ENCODE measurements at places on chromosomes 5 and 9.

- DNase-seq = no peak
Measured at GRCh38 chr9:18077941-18078678, 395.8 kb upstream of the ADAMTSL1 start.

- DNase-seq = peak; percentile 60
Measured at GRCh38 chr5:179668391-179668790, 12.4 kb downstream of the CBY3 start.

DNA sequence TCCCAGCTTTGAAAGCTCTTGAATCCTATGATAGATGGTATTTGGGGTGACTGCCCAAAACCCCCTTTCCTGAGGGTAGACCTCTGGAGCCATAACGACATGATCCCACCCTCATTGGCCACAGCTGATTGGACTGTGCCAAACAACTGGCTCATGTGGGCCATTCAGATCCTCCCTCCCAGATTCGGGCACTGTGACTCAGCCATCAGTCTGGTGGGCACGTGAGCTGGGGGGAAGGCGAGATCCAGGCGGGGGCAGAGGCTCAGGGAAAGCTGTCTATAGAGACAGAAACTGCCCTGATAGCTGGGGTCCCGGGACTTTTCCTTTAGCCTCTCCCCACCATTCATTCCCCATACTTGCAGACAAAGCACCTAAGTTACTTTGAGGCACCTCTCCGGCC, 15.1 kb upstream of the NCS1 start:
- no peak for DNase-seq

GRCh38 chr5:9479361-9479760, 66.5 kb downstream of the SEMA5A start:
- DNase-seq = no peak

- no peak for DNase-seq
Measured at GRCh38 chr9:114400219-114400618, 12.4 kb upstream of the AKNA start.

DNA sequence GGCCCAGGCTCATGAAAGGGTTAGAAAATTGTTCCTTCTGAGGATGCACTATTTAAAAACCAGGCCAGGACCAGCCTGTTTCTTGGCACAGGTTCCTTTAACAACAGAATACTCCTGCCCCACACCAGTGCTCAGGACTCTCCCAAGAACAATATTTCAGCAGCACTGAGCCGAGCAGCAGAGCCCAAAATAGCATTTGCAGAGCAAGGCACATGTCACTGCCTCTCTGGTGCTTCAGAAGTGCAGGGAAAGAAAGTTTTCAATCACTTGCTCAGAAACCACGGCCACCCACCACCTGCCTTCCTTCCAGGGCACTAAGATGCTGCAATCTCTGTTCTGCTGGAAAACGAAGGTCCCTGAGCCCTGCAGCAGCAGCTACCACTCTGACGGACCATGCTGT, 77.6 kb downstream of the SIL1 start:
- no peak for DNase-seq

- DNase-seq = no peak
Measured at GRCh38 chr5:149211566-149211965, 60.1 kb upstream of the AFAP1L1 start.

GRCh38 chr5:141935538-141935937, 11.9 kb downstream of the DELE1 start:
- DNase-seq = no peak

DNA sequence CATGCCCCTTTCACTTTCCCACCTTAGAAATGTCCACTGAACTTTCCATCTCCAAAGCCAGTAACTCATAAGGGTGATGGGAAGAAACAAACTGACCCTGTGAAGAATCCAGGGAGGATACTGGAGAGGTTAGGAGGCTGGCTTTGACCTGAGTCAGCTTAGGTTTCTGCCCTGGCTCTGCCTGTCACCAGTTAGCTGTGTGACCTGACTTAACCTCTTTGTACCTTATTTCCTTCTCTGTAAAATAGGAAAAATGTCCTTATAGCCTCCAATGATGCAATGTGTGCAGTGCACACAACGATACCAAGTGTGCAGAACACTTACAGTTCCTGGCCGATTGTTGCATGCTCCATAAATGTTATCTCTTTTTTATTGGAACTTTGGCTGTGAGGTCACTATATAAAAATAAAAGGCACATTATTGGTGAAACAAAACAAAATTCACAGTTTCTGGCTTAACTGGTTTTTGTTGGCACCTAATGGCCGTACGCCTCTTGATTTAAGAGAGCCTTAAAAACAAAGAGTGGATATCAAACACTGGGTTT, 37.8 kb downstream of the GABRP start:
- DNase-seq = no peak

DNA sequence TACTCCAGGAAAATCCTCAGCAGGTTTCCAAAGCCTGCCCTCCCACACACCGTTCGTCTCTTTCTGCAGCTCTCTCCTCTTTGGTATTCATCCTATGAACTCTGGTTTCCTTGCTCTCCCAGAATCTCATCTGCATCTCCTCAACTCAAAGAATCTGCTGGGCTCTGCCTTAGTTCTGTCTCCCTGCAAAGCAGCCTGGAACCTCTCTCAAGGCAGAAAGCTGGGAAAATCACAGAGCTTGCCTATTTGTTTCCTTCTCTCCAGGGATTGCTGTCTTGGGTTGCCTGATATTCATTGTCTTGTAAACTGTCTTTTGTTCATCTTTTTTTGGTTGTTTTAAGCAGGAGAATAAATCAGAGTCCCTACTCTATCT, 5.3 kb upstream of the ERAP2 start:
- DNase-seq = no peak

DNA sequence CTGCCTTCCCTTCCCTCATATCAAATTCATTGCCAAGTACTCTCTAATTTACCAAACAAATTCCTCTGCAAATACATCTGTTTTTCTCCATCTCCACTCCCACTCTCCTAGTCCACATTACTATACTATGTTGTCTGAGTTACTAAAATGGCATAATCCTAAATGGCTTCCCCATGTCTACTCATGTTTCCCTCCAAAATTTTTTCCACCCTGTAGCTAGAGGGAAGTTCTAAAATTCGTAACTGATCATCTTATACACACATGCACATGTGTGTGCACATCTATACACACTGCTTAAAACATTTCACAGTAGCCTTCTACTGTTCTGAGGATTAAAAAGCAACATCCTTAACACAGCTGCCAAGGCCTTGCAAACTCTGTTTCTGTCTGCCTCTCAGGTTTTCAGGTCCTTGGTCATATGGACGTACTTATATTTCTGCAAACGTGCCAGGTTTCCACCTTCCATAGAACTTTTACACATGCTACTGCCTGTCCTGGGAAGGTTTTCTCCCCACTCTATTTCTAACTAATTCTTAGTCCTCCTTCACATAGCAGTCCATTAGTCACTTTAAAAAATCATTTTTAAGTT, 140.6 kb downstream of the LURAP1L start:
- no peak for DNase-seq

- DNase-seq = no peak
Measured at GRCh38 chr9:95108777-95109176, 208.7 kb downstream of the FANCC start.

DNA sequence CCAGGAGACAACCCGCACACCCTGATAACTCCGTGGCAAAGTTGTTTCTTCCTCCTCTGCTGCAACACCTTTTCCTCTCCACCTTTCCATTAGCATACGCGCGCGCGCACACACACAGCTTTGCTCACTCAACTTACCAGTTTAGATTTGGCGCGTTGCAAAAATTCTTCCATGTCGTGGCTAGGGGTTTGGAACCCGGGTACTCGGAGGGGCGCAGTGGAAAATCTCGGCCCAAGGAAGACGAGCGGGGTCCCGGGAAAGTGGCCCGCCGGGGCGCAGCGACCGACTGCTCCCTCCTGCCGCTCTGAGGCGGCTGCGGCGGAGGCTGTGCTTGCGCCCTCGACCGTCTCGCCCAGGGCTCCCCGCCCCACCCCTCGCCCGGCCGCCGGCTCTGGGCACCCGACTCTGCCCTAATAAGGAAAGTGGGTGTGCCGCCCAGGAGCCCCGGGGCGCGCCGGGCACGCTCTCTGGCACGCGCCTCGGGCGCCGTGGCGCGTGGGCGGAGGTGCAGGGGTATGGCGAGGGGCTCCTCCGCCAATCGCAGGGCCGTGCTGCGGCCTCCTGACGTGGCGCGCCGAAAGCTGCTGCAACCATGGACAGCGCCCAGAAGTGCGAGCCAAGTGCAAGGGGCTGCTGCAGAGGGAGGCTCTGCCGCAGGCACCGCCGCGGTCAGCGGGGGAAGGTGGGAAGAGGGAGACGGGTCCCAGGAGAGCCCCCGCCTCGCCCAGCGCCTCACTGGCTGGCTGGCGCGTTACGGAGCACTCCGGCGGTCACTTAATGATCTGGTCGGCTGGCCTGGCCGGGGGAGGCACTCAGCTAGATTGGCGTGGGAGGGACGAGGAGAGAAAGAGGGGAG, at the start of gene PRUNE2:
TSS of gene PRUNE2 (minus strand) at position 324 of the 856 bp plus-strand sequence. CDS start at position 173, 151 bp downstream.
- peak; percentile 93 for DNase-seq

DNA sequence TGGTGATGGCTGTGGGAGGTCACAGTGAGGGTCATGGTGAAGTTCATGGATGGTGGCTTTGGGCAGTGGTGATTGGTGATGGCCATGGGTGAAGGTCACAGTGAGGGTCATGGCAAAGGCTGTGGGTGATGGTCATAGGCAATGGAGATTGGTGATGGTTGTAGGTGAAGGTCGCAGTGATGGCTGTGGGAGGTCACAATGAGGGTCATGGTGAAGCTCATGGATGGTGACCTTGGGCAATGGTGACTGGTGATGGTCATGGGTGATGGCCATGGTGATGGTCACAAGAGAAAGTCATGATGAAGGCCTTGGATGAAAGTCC, 115.6 kb upstream of the IRX4 start:
- DNase-seq = no peak

GRCh38 chr9:114570742-114571141, 16.8 kb upstream of the ATP6V1G1 start:
- no peak for DNase-seq

DNA sequence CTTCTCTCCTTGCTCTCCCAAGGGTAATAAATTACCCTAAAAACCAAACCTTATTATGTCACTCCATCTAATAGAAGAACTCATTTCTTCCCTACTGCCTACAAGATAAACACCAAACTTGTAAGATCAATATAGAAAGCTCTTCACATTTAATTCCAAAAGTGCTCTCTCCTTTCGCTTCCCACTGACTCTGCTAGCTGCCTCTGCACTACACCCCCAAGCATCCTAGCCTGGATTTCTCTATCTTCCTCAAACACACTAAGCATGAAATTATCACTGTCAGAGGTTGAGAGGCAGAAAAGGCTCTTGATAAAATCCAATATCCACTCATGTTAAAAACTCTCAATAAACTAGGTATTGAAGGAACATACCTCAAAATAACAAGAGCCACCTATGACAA, 162.4 kb downstream of the KCNN2 start:
- DNase-seq = no peak

- DNase-seq = no peak
Measured at GRCh38 chr9:136036050-136036449, 59.0 kb downstream of the NACC2 start.

- peak; percentile 55 for DNase-seq
Measured at GRCh38 chr9:93577078-93577974, 942 bp downstream of the PHF2 start.

- DNase-seq = no peak
Measured at GRCh38 chr9:18550286-18550685, 76.3 kb downstream of the ADAMTSL1 start.

DNA sequence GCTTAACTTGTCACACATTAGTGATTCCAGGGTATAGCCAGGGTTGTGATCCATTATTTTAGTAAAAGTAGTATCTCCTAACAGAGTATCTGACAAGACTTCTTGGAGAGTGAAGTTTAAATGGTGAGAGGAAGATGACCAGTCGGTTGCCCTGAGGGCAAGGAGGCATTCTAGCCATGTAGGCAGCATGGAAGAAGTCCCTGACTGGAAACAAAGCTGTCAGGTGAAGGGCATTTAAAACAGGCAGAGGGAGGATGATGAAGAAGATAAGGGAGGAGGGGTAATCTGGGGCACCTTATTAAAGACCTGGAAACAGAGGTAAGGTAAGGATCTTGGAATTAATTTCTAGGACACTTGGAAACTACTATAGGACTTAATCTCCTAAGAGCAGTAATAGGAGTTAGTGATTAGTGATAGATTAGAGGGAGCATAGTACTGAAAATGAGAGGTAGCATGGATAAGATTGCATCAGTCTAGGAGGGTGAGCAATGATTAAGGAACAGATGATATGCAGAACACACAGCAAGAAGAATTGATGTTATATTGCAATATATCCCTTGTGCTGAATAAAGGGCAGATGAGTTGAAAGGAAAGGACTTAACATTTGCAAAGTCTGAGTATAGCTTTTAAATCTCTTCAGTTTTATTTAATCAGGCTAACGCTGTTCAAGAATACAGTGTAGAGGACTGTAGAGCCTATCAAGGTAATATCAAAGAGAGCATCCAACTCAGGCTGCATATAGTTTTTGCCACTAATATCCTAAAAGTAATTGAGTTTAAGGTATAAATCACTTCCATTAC, 9.6 kb downstream of the KIF2A start:
- DNase-seq = no peak

DNA sequence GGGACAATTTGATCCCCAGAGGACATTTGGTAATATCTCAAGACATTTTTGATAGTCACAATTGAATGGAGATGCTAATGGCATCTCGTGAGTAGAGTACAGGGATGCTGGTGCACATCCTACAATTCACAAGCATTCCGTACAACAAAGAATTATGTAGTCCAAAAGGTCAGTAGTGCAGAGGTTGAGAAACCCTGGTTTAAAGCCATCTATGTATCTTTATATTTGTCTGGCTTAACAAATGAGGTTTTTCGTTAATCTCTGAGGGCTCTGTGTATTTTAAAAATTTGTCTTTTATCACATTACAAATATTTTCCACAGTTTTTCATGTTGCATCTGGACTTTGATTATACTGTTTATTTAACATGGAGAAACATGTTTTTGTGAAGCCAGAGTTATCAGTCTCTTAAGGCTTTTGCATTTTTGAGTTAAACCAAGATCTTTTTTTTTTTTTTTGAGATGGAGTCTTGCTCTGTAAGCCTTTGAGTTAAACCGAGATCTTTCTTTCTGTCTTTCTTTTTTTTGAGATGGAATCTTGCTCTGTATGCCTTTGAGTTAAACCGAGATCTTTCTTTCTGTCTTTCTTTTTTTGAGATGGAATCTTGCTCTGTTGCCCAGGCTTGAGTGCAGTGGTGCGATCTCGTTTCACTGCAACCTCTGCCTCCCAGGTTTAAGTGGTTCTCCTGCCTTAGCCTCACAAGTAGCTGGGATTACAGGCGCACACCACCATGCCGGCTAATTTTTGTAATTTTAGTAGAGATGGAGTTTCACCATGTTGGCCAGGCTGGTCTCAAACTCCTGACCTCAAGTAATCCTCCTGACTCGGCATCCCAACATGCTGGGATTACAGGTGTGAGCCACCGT, 2.8 kb downstream of the HSDL2 start:
- DNase-seq = no peak

DNA sequence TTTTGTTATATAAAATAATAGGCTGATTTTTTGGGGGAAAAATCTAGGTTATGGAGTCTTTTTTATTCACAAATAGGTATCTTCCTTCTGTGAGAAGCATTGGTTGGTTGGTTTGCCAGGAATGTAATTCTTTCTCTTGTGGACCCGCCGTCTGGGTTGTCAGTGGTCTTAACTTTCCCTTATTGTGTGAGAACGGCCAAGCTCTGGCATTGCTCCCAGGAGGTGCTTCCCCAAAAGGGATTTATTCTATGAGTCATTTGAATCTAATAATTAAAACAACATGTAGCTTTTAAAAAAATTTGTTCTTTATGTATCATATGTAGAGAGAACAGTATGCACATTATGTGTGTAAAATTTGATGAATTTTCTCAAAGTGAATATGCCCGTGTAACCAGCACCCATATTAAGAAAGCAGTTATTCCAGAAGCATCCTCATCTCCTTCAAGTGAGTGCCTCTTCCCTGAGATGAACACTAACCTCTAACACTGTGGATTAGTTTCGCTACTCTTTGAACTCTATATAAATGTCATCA, 114.4 kb downstream of the MAST4 start:
- DNase-seq = no peak
